ENCODE measurements at places on chromosomes 3 and 15.

- DNase-seq, result no peak
These were observed 110.1 kb downstream of the DNAH12 start for GRCh38 chr3:57434041-57434440.

DNA sequence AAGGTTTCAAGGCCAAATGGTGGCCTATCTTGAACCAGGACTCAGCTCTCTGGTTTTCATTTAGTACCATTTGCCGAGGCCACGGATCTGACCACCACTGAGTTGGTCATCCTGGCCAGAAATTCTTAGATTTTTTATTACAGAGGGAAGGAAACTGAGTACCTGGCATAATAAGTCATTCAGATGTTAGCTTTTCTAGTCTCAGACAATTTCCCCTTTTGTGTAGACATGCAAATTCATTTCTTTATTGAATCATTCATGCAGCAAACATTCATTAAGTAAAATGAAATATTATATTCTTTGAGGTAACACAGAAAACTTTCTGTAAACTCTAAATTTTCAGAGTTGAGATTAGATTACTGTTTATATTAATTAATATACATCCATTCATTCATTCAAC, 223.7 kb downstream of the PDCD6IP start:
- no peak for DNase-seq

- no peak for DNase-seq
These were observed 136.1 kb upstream of the UBE2E1 start for GRCh38 chr3:23669541-23670255.

DNA sequence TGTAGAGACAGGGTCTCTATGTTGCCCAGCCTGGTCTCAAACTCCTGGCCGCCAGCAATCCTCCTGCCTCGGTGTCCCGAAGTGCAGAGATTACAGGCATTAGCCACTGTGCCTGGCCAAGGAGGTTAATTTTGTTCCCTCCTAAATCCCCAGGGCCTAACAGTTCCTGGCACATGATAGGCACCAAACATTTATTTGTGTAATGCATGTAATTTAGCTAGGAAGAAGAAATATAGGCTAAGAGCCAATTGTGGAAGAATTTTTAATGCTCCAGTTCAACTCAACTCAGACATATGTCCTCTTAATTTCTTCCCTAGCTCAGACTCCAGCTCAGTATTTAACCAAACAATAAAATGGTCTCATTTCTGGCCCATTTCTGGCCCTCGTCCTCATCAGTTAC, 7.7 kb upstream of the ZNF592 start:
- DNase-seq, result no peak

GRCh38 chr3:10961921-10962320, 30.6 kb upstream of the SLC6A1 start:
- no peak for DNase-seq

DNA sequence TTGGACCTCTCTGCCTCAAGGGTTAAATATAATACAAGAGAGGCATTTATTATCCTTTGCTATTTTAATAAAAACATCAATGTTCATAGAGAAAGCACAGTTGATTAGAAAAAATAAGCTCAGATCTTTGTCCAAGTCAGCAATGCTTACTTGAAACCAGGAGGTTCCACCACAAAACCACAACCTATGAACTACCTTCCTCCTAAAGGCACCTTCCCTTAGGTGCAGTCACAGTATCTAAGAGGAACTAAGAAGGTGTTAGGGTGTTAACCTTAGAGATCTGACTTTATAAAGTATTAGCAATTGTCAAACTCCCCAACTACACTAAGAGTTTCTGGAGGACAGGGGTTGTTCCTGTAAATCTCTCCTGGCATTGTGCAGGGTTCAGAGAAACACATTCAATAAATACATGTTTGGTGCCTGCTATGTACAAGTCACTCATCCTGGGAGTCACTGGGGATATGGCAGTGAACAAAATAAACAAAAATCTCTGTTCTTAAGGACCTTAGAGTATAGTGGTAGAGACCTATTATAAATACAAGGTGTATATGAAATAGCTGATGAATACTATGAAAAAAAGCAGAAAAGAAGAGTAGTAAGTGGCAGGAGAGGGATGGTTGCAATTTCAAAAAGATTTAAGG, 208.6 kb downstream of the NFKBIZ start:
- DNase-seq, result no peak

DNA sequence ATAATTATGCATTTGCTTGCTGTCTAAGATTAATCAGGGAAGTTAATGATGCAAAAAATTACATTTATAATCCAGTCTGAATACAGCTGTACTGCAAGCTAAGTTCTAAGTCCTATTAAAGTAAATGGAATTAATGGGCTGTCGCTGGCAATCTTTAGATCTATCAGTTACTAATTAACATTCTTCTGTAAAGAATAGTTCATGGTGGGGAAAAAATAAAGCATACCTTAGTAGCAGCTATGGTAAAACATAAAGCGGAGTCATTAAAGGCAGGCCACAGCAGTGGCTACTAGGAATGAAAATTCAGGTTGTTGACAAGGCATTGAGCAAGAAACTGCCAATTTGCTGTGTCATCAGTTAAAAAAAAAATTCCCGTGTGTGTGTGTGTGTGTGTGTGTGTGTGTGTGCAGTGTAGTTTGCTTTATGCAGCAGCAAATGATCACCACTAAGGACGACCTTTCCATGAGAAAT, 129.8 kb downstream of the ZNF385D start:
- no peak for DNase-seq

All from mesothelial cell of epicardium (in vitro differentiated cells).